ENCODE measurements at places on chromosomes 3 and 15.

GRCh38 chr3:88979760-88980159, 127.7 kb upstream of the EPHA3 start:
- no peak for DNase-seq

DNA sequence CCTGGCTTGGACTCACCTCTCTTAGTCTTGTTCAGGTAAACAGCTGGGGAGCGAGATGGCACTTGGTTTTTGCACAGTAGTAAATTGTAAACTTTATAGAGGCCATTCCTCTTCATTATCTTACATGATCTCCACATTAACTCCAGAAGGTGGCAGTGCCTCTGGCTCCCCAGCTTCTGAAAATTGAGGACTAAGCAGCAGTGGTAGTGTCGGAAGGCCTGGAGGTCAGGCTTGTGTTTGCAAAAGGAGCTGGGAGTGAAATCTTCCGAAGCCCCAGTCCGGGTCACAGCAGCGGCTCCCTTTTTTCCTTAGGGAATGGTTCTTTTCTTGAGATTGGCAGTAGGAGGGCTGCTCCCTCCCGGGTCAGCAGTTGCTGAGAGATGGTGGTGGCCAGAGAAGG, 85.7 kb downstream of the FNDC3B start:
- DNase-seq, result no peak

- no peak for DNase-seq
These were observed 304.4 kb upstream of the NR2E3 start for GRCh38 chr15:71505962-71506361.

DNA sequence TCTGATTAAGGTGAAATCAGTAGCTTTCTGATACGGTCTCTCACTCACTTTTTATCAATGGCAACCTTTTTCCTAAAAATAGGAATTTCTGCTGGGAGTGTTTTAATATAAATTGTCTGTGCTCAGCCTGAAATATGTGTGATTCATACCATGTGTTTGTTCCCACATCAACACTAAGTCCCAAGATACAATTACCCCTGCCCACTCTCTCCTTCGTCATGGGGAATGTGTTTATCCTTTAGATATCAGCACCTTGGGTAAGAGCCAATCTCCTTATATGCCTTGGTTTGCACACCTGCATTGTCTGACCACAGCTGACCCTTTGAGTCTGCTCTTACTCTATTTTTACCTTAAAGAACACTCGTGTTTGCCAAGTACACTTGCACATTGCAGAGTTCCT, 356.4 kb downstream of the LPP start:
- DNase-seq, result no peak

- DNase-seq, result no peak
These were observed 69.6 kb downstream of the CGNL1 start for GRCh38 chr15:57445872-57446271.

All from effector CD8-positive, alpha-beta T cell (primary cell).